Activated naive CD8-positive, alpha-beta T cell treated with anti-CD3 and anti-CD28 coated beads, Interleukin-2, amount 50 U/mL, for 16 hours (primary cell): ENCODE measurements at places on chromosomes 5 and 9.

- no peak for DNase-seq
Observed at GRCh38 chr5:100772548-100772947, 130.5 kb downstream of the ST8SIA4 start.

DNA sequence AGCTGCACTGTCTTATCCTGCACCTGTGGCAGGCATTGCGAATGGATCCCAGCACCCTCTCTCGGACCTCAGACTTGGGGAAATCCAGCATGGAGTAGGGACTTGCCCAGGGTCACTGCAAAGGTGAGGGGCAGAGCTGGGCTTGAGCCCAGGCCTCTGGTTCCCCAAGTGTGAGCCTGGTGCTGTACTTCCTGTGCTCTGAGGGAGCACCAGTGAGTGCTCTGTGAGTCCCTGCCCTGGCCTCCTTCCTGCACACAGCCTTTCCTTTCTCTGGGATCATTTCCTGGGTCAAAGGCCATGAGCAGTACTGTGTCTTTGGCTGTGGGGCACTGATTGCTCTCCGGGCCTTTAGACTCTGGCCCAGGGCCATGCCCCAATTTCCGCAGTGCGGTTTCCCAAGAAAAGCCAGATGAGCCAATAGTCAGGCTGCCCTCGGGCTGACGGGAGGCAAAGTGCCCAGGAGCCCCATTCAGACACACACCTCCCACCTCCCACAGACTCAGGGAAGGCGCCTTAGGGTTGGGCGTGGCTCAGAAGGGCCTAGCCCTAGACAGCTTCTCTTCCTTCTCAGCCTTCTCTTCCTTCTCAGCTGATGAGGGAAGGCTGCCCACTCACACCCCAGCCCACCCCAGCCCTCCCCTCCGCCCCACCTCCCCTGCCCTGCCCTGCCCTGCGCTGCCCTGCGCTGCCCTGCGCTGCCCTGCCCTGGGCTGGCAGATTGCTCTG lies 23.3 kb upstream of the TRIM14 start:
- no peak for DNase-seq

DNA sequence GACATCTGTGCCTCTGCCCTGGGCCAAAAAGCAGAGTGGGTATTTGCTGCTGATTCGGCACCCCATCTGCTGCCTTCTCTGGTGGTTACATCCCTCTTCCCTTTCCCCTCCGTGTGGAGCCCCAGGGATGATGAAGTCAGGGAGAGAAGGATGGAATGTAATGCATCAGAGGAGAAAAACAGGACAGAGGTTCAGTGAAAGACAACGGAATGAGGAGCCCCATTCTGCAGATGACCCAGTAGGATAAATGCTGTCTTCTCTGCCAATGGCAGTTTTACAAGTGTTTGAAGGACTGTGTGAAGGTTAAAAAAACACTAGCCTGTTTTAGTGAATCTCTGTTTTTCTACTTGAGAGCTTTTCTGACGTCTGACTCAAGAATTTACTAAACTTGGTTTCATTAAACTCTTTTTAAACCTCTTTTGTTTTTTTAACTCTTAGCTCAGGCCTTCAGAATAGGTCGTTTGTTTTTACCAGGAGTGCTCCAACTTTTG lies 86.3 kb downstream of the NLN start:
- DNase-seq: no peak

- no peak for DNase-seq
Observed at GRCh38 chr9:107905308-107906020, 415.9 kb upstream of the KLF4 start.

DNA sequence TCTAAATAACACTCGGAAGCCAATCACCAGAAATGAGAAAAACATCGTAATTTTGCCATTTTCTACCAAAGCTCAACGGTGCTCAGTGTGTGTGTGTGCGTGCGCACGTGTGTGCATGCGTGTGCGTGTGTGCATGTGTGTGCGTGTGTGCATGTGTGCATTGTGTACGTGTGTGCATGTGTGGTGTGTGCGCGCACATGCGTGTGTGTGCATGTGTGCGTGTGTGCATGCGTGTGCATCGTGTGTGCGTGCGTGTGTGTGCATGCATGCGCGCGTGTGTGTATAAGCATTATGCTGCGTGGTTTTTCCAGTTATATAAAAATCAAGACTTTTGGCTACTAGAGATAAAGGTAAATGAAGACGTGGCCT lies 165.0 kb downstream of the DAB2IP start:
- DNase-seq: no peak
